ENCODE measurements at places on chromosomes 2 and 18. TPM values are rescaled to one million over a fixed set of nuclear protein-coding genes. Genes with fewer than 3 reads are reported as not detected.

DNA sequence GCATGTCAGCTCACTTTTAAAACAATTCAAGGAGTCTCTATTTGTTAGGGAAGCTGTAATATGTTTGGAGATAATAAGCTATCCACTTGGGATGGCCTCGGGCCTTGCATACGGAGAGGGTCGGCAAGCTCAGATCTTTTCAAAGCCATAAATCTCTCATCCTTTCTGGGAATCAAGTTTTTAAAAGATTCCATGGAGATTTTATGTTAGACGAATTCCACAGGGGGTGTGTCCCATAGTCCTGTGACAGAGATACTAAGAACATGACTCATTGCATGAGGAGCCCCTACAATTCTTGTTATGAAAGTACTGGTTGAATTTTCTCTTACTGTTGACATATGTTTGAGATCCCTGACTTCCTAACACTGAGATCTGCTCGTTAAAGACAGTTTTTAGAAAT is 108.7 kb downstream of the FEZ2 start:
- DNase-seq, result no peak

GRCh38 chr2:146730882-146731281 is 1113.9 kb upstream of the ACVR2A start:
- no peak for DNase-seq

GRCh38 chr18:60331890-60332289 is 40.7 kb downstream of the MC4R start:
- DNase-seq, result no peak

DNA sequence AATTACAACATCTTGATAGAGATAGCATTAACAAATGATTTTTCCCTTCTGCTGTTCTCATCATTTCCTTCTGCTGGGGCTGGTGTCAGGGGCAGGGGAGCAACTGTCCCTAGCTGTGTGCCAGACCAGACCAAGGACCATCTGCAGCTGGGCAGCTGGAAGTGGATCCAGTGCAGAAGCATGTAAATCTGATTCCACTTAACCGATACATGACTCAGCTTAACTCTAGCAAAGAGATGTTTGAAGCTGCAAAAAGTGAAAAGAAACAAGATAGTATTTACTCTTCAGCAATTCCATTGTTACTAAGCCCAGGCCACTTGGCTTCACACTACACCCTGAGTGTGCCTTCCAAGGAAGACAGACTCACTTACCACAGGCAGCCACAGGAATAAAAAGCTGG is 151.1 kb downstream of the GALNT1 start:
- no peak for DNase-seq

DNA sequence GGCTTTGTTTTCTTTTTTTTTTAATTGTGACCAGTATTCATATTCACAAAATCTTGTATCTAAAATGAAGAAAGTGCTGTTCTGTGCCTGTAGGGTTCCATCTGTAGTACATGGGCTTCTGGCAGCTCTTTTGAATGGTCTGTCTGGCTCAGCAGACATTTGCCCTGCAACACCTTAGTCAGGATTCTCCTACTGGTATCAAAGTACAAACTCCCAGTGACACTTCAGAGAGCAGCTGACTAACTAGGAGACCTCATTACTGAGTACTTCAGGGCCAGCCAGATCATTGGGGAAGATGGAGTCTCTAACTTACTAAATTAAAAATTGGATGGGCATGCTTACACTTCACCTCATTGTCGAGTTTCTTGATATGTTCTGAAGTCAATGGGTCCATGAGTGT is 39.7 kb downstream of the GRHL1 start:
- DNase-seq, result no peak

- no peak for DNase-seq
Observed at GRCh38 chr2:222561817-222562645, 93.9 kb downstream of the FARSB start.

GRCh38 chr2:192005211-192005610 is 158.3 kb upstream of the CAVIN2 start:
- no peak for DNase-seq

DNA sequence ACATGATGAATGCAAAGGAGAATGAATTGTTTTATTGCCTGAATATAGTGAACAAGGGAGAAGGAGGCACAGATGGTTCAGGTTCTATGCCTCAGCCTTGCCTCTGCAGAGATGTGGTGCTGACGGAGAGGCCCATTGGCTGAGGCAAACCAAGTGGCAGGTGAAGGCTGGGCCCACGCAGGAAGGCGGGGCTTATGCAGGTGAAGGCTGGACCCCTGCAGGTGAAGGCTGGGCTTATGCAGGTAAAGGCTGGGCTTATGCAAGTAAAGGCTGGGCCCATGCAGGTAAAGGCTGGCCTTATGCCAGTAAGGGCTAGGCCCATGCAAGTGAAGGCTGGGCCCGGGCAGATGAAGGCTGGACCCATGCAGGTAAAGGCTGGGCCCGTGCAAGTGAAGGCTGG is 414.7 kb downstream of the LRATD1 start:
- DNase-seq, result no peak

GRCh38 chr18:59909289-59910036 is 9.7 kb downstream of the PMAIP1 start:
- no peak for DNase-seq

- DNase-seq, result no peak
Observed at GRCh38 chr18:58325494-58325893, 281.5 kb downstream of the NEDD4L start.

Gene BCL11A
- not detected for total RNA-seq

Gene NPPC
- total RNA-seq, result not detected
